ENCODE measurements at places on chromosomes 16 and 17.

GRCh38 chr17:28864991-28865849, 10.4 kb downstream of the ERAL1 start:
- DNase-seq = no peak

DNA sequence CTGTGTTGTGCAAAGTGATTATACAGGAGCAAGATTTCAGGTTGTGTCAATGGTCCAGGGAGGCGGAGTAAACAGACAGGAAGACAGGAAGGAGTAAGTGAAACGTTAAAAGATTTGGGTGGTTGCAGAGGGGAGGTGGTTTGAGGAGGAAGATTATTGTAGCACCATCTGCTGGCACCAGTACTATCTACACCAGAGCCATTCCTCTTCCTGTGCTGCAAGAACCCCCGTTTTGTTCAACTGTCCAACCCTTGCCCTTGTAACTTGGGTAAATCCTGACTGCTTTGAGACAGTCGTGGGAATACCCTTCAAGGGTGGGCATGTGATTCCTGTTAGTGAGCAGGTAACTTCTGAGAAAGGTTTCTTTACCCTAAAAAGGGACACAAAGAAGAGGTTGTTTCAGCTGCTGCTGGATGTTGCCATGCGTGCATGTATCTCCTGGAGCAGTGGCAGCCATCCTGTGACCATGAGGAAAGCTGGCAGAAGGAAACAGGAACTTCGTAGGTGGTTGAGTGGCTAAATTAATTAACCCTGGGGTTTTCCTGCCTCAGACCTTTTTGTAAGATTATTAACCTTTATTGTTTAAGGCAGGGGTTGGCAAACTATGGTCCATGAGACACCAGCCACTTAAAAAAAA, 124.1 kb downstream of the PRKCA start:
- DNase-seq = peak; percentile 2

DNA sequence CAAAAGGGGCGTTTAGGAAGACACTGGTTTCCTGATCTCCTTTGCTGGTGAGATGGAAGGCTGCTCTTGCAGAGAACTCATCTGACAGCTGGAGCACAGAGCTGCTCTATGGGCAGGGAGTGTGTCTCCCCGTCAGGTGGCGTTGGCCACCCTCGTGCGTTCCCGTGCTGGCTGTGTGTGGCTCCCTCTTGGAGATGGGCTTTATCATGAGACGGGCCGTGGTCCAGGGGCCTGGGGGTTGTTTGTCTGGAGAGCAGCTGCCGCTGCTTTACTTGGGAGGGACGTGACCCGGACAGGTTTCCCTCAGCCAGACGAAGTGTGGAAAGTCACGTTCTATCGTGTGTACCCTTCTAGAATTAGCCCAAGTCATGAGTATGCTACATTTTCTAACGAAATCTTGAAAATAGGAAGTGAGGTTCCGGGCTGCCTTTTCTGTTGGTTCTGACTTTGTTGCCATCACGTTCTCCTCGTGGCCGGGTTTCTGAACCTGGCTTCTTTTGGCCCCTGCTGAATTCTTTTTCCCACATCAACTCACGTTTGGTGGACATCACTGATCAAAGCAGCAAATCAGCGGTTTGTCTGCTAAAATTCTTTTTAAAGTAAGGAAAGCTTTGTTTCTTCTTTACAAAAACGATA, 105.6 kb upstream of the CHMP6 start:
- DNase-seq = no peak

DNA sequence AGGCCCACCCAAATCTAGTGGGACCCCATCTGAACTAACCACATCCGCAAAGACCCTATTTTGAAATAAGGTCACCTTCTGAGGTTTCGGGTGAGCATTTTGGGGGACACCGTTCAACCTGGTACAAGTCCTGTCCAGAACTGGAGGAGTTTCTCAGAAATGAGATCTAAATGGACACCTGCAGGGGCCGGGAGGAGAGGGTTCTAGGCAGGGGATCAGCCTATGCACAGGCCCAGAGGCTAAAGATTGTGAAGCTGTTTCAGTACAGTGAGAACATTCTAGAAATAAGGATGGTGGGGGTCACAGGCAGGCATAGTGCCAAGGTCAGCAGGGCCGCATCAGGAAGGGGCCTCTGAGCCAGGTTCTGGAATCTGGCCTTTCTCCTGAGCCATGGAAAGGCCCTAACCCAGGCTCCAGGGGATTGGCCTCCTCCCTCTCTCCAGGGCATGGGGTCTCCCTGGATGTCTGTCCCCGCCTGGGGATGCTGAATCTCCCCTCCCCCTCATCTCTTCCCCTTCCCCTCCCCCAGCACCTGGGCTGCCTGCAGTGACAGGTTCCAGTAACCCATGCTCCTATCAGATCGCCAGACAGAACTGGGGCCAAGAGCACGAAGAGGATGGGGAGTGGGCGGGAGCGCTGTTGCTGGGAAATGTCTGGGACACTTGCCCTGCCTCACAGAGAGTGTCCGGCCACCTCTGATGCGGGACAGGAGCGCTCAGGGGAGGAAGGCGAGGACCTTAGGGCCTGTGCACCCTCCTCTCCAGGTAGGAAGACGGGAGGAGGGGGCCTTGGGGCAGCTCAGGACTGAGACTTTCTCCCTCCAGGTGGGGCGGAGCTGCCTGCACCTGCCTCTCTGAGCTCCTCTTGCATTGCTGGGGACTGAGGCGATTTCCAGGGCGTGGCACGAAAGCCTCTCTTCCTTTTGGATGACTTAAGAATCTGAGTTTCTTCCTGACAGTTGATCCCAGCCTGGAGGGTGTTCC, 321.4 kb upstream of the TNRC6C start:
- DNase-seq = no peak

GRCh38 chr17:29140631-29141513, 39.3 kb downstream of the MYO18A start:
- no peak for DNase-seq

DNA sequence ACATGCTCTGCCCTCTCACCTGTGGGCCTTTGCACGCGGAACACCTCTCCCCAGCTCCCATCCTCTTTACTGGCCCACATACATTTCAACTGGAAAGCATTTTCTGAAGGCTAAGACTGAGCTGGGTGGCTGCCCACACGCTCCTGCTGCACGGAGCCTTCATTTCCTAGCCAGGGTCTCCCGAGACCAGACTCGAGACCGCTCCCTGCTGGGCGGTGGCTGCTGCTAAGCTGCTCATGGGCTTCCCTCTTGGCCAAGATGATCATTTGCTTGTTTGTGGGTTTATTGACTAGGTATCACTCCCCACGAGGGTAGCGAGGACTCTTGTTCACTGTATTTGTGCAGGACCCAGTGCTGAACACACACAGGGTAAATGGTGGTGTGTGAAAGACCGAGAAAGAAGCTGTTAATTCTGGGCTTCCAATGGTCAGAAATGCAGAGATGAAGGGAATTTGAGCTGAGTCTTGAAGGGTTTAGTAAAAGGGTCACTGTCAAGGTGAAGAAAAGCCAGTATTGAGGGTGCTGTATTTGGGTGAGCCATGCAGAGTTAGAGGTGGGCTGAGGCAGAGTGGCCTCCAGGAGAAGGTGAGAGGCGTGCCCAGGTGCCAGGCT, 907 bp downstream of the TRAPPC2L start:
- DNase-seq = peak; percentile 26

- no peak for DNase-seq
These were observed 72.5 kb downstream of the RBFOX1 start for GRCh38 chr16:7405166-7405565.

DNA sequence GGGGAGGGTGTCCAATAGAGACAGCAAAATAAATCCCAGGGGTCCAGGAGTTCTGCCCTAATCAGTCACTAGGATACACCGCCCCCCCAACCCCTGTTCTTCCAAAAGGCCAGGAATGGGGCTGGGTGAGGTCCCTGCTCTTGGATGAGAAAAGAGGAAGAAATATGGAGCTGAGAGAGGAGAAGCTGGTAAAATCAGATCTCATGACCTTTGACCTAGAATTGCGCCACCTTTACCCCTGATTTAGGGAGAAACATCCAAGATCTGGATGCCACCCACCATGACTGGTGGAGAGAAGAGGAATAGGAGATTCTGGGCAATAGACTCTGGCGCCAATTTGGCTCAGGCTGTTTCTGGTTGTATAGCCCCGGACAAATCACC, 707 bp upstream of the CACNB1 start:
- DNase-seq = no peak

DNA sequence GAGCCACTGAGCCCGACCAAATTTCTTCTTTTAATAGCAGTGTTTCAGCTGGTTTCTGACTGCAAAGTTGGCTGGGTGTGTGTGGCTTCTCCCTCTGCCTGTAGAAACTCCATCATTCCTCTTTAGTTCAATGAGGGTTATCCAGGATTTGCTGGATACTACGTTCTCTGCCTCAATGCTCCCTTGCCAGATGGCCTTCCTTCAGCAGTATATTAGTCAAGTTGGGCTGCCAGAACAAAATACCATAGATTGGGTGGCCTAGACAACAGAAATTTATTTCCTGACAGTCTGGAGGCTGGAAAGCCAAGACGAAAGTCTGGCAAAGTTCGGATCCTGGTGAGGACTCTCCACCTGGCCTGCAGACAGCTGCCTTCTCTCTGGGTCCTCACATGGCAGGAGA, 103.7 kb downstream of the NOG start:
- no peak for DNase-seq

- DNase-seq = no peak
These were observed 951 bp downstream of the RPL19 start for GRCh38 chr17:39200957-39201510.

GRCh38 chr16:29315916-29316517, 90.5 kb downstream of the NPIPB11 start:
- no peak for DNase-seq

GRCh38 chr17:39239640-39240314, 14.0 kb upstream of the STAC2 start:
- peak; percentile 50 for DNase-seq

GRCh38 chr17:17401271-17401781, 75.5 kb upstream of the MED9 start:
- DNase-seq = no peak

DNA sequence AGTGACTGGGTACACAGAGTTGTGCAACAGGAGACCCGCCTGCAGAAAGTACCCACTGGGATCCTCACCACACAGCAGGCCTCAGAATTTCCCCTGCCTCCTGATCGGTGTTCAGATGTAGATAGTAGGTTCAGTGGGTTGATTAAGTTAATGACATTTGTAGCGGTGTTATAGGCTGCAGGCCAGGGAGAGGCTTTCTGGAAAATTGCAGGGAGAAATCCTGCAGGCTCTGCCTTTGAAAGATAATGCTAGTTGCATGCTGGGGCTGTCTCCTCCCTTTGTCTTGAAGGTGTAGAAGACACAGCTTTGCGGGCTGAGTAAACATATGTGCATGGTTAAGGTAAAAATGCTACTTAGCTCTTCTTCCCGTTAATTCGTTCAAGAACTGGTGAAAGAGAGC, 406.3 kb upstream of the RBFOX1 start:
- no peak for DNase-seq

DNA sequence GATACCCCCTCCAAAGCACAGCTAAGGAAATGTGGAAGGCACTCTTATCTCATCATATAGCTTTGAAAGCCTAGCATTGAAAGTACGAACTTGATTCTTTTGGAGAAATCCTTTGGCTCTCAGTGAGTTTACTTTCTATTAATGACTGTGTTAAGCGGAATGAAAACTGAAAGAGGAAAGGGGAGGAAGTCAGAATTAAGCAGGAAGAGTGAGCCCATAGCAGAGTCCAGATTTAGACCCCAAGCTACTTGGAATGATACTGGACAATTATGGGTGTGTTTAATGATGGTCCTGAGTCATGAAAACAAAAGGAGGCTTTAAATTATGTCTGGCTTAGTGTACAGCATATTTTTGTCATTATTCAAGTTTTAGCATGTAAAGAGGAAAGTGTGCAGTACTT, 42.2 kb downstream of the TENT4B start:
- DNase-seq = no peak

DNA sequence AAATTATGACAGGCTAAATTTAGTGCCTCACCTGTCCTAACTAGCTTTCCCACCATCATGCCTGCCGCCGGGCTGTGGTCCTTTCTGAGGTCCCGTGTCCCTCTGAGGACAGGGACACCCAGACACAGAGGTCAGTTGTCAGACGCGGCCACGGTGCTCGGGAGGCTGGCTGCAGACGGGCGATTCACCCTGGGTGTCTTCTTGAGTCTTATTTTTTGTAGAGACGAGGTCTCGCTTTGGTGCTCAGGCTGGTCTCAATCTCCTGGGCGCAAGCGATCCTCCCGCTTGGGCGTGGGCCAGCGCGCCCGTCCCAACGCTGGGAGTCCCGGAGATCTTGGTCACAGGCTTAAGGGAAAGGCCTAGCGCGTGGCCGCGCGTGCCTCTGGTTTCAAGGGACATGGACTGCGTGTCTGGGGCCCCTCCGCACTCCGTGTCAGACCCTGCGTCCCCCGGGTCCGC, 797 bp upstream of the RAB11FIP3 start:
- no peak for DNase-seq

DNA sequence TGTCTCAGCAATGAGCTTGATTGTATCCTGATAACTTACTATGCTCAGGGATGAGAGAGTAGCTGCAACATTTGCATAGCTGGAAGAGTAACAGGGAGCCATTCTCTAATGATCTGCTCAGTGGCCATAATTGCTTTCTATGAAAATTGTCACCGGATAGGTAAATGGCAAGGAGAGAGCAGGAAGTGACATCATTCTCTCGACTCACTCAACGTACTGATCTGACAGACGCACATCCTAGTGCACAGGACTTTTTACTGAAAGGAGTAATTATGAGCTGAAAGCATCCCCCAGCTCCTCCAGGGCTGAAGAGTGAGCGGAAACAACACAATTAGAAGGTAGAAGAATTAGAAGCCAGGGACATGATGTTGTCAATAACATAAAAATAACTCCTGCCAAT, 71.8 kb downstream of the IRX5 start:
- DNase-seq = no peak

DNA sequence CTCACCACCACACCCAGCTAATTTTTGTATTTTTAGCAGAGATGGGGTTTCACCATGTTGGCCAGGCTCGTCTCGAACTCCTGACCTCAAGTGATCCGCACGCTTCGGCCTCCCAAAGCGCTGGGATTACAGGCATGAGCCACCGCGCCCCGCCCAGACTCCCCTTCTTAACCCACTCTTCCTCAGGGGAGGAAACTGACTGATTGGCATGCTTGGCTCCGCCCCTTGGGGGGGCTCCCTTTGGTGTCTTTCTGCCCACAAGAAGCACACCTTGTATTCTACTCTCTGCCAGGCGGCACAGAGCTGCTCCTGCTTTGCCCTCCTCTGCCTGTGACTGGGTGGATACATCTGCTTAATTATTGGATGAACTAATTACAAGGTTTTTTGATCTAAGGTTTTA, 4.7 kb upstream of the ASGR2 start:
- no peak for DNase-seq

DNA sequence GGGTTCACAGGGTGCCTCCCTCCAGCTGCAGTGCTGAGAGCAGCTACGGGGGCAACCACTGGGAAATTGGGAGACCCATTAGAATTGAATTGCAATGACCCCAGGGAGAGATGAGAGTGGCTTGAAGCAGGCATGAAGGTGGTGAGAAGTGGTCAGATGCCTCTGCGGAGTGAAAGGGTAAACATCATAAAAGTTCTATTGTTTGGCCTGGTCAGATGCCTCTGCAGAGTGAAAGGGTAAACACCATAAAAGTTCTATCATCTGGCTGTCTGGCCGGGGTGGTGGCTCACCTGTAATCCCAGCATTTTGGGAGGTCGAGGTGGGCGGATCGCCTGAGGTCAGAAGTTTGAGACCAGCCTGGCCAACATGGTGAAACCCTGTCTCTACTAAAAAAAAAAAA, 53.5 kb downstream of the TNFRSF13B start:
- no peak for DNase-seq
